ENCODE measurements at places on chromosomes 11 and 22. TPM values are rescaled to one million over a fixed set of nuclear protein-coding genes. Genes with fewer than 3 reads are reported as not detected.

- peak; percentile 90 for DNase-seq
- peak within 1 kb of the TSS; percentile 94 for H3K4me3 ChIP-seq
- H3K4me1 ChIP-seq, result peaks cover 25% of the 10 kb centered on the region
- H3K27me3 ChIP-seq, result no peaks in the 10 kb centered on the region
- H3K36me3 ChIP-seq, result no peaks in the 10 kb centered on the region
Observed at GRCh38 chr22:19431649-19432132, at the start of gene HIRA. Gene HIRA, minus strand, starts transcription at chr22:19431733. Its CDS starts 257 bp downstream, at chr22:19431476.

- no peaks in the 10 kb centered on the region for H3K36me3 ChIP-seq
- H3K4me1 ChIP-seq, result no peaks in the 10 kb centered on the region
- H3K4me3 ChIP-seq, result no peak overlapping the region
- peaks cover 13% of the 10 kb centered on the region for H3K27me3 ChIP-seq
- DNase-seq, result peak; percentile 14
Observed at GRCh38 chr11:71425860-71426259, 22.3 kb downstream of the DHCR7 start.

DMC1 gene
- total RNA-seq, result 3.7 TPM

- H3K27ac ChIP-seq, result no peak overlapping the region
- peaks cover 23% of the 10 kb centered on the region for H3K27me3 ChIP-seq
- DNase-seq, result no peak
- no peaks in the 10 kb centered on the region for H3K4me1 ChIP-seq
- no peaks in the 10 kb centered on the region for H3K36me3 ChIP-seq
Observed at GRCh38 chr11:67409781-67410368, 5.6 kb upstream of the CARNS1 start.

GRCh38 chr11:44946263-44946662 is 4.4 kb downstream of the TP53I11 start:
- H3K4me3 ChIP-seq, result no peak overlapping the region
- no peaks in the 10 kb centered on the region for H3K27me3 ChIP-seq
- H3K36me3 ChIP-seq, result no peaks in the 10 kb centered on the region
- H3K27ac ChIP-seq, result no peak overlapping the region
- no peaks in the 10 kb centered on the region for H3K4me1 ChIP-seq

GRCh38 chr11:14312736-14313438 is 46.1 kb downstream of the RRAS2 start:
- no peaks in the 10 kb centered on the region for H3K27me3 ChIP-seq
- peak; percentile 26 for DNase-seq

DNA sequence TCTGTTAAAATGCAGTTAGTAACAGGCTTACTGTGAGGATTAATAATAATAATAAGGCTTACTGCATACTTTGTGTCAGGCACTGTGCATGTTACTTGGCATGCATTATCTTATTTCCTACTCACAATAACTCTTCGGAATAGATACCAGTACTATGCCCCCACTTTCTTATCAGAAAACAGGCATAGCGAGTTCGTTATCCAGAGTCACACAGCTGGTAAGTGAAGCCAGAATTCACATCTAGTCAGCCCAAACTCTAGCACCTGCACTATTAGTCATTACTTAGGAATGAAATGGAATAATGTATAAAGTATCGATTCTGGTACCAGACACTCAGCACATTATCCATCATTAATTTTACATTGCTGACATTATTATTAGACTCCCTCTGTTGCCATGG is 155.7 kb upstream of the BLID start:
- H3K4me3 ChIP-seq, result no peak overlapping the region
- no peak overlapping the region for H3K27ac ChIP-seq
- peaks cover 49% of the 10 kb centered on the region for H3K4me1 ChIP-seq
- H3K27me3 ChIP-seq, result no peaks in the 10 kb centered on the region
- no peaks in the 10 kb centered on the region for H3K36me3 ChIP-seq

DNA sequence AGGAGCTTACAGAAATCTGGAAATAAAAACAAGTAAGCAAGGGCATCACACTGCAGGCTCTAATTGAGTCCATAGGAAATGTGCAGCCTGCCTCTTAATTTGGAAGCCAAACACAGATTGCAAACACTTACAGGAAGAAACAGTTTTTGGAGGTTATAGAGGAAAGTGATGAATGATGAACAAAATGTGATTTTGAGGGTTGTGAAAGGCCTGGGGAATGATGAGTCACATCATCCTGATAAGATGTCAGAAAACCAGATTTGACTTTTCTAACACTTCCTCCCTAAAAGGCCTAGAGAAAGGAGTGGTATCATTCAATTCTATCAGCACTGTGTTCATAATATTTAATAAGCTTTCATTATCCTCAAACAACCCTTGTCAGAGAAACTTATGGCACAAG is 96.6 kb upstream of the POU2AF2 start:
- H3K4me3 ChIP-seq, result no peak overlapping the region
- H3K27ac ChIP-seq, result no peak overlapping the region
- H3K4me1 ChIP-seq, result peaks cover 6% of the 10 kb centered on the region
- DNase-seq, result peak; percentile 33
- no peaks in the 10 kb centered on the region for H3K36me3 ChIP-seq

DNA sequence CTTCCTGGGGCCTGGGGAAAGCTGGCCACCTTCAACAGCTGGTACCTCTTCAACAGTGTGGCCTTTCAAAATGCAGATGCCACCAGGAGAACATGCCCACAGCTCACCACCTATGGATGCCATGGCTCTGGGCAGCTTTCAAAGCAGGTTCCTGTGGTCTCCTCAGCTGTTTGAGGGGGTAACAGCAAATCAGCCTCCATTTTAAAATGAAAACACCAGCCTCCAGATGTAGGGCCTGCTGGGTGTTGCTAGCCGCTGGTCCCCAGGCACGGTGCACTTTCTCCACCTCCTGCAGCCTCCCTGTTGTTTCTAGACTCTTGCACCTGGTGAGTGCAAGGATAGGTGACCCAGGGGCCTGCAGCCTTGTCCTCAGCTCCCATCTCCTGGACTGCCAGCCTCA is 10.0 kb downstream of the CDPF1 start:
- no peaks in the 10 kb centered on the region for H3K27me3 ChIP-seq
- H3K4me3 ChIP-seq, result no peak overlapping the region
- H3K36me3 ChIP-seq, result peaks cover 5% of the 10 kb centered on the region
- H3K4me1 ChIP-seq, result no peaks in the 10 kb centered on the region
- H3K27ac ChIP-seq, result no peak overlapping the region

GRCh38 chr11:79794484-79795393 is 353.9 kb upstream of the TENM4 start:
- no peaks in the 10 kb centered on the region for H3K4me1 ChIP-seq
- no peaks in the 10 kb centered on the region for H3K36me3 ChIP-seq
- H3K4me3 ChIP-seq, result no peak overlapping the region
- DNase-seq, result no peak

THY1 gene
- 1,197 TPM for total RNA-seq

DNA sequence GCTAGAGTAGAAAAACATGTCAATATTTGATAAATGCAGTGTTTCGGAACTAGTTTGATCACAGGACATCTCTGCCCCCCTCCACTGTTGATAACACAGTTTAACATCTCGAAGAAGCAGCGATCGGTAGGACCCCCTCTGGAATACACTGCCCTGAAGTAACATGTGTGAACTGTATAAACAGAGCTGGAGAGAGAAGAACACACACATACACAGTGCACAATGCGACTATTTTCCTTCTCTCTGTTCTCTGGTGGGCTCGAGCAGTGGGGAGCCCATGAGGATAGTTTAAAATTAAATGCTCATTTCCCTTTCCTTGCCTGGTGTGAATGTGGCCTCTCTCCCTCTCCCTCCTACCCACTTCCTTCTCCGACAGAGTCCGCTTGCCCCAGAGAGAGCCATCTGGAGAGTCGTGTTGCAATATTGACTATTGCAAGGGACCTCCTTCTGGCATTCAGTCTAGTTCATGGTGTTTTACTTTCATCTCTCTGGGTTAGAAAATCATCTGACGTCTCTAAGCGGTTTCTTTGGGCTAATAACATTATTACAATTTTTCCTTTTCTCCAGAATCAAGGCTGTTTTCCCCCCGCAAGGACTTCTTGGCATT is 51.6 kb upstream of the BARX2 start:
- peaks cover 10% of the 10 kb centered on the region for H3K4me1 ChIP-seq
- H3K27ac ChIP-seq, result no peak overlapping the region
- H3K27me3 ChIP-seq, result no peaks in the 10 kb centered on the region
- H3K4me3 ChIP-seq, result peak overlapping the region; percentile 48
- DNase-seq, result peak; percentile 61

DNA sequence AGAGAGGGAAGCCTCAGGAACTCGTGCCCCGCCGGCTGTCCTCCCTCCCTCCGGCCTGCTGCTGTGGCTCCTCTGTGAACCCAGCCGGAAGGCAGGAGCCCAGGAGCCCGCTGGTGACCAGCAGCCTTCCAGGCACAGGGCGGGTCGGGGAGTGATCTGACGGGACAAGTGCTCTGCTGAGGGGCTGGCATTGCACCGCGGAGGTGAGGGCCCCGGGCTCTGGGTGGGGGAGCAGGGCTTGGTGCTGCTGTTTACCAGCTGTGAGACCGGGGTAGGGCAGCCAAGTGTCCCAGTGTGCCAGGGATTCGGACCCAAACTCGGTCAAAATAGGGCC is 53.3 kb downstream of the FLRT1 start:
- H3K27me3 ChIP-seq, result no peaks in the 10 kb centered on the region
- H3K36me3 ChIP-seq, result no peaks in the 10 kb centered on the region
- no peak for DNase-seq

SCGB1A1 gene
- total RNA-seq, result not detected

GRCh38 chr11:122100037-122100755 is 15.8 kb downstream of the BLID start:
- H3K27me3 ChIP-seq, result no peaks in the 10 kb centered on the region
- peak; percentile 85 for DNase-seq
- peak overlapping the region; percentile 93 for H3K27ac ChIP-seq
- H3K4me3 ChIP-seq, result peak overlapping the region; percentile 99
- H3K36me3 ChIP-seq, result peaks cover 75% of the 10 kb centered on the region
